ENCODE measurements at places on chromosomes 13 and 19.

DNA sequence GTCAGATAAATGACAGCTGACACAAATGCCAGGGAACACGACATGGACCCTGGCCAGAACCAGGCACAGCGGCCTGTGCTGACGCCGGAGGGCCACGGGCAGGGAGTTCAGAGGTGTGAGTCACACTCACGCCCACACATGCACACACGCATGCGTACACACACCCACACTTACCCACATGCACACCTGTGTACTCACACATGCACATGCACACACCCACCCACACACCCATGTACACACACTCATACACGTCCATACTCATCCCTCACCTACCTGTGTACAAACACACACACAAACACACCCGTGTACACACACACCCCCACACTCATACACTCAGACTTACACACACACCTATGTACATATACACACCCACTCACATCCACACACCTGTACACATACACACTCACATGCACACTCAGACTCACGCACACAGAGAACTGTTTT is 40.4 kb downstream of the MLLT1 start:
- no peak for DNase-seq

DNA sequence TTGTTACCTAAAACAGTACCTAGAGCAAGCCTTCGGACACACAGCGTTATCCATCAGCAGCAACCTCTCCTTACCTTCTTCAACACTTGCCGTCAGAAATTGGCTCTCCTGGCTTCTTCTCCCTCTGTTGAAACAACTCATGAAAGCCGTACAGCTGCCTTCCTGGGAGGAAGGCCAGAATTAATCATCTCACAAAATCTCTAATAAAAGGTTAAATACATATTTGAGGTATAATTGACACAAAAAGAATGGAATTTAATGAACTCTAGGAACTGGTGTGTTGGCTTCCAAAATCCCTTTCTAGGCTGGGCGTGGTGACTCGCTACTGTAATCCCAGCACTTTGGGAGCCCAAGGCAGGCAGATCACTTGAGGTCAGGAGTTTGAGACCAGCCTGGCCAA is 37.3 kb upstream of the GTF2F2 start:
- DNase-seq, result no peak

GRCh38 chr19:23996549-23996948 is 81.9 kb downstream of the ZNF726 start:
- no peak for DNase-seq

GRCh38 chr13:104314926-104315535 is 1248.8 kb upstream of the SLC10A2 start:
- no peak for DNase-seq

- DNase-seq, result peak; percentile 66
These were observed 14.9 kb downstream of the MAP2K2 start for GRCh38 chr19:4108767-4109625.

GRCh38 chr13:86710013-86710412 is 910.8 kb upstream of the SLITRK6 start:
- no peak for DNase-seq

DNA sequence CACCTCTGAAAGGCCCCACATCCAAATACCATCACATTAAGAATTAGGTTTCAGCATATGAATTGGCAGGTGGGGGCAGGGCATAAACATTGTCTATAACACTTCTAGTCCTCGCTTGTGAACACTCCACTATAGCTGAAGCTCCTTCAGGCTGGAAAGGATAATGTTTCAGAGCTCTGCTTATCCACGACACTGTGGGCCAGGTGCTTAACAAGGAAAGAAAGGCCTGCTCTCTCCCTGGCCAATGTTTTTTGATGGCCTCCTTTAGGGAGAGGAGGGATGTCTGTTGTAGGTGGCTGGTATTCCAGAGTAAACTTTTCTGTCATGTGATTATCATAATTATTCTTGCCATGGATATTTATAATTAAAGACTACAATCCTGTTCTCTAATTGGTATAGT is 86.4 kb downstream of the CCNA1 start:
- no peak for DNase-seq

DNA sequence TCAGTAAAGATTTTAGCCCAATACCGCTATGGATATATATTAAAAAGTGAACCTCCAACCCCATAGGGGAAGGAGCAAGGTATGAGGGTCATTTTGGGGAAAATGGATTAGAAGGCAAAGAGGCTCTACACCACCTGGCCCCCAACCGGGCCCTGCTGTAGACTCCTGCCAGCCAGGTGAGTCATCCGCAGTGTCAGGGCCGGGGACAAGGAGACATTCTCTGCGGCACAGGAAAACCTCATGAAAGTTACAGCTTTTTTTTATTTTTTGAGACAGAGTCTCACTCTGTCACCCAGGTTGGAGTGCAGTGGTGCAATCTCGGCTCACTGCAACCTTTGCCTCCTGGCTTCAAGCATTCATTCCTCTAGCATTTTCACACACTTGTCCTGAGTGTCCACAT is 32.0 kb downstream of the ZFR2 start:
- no peak for DNase-seq

DNA sequence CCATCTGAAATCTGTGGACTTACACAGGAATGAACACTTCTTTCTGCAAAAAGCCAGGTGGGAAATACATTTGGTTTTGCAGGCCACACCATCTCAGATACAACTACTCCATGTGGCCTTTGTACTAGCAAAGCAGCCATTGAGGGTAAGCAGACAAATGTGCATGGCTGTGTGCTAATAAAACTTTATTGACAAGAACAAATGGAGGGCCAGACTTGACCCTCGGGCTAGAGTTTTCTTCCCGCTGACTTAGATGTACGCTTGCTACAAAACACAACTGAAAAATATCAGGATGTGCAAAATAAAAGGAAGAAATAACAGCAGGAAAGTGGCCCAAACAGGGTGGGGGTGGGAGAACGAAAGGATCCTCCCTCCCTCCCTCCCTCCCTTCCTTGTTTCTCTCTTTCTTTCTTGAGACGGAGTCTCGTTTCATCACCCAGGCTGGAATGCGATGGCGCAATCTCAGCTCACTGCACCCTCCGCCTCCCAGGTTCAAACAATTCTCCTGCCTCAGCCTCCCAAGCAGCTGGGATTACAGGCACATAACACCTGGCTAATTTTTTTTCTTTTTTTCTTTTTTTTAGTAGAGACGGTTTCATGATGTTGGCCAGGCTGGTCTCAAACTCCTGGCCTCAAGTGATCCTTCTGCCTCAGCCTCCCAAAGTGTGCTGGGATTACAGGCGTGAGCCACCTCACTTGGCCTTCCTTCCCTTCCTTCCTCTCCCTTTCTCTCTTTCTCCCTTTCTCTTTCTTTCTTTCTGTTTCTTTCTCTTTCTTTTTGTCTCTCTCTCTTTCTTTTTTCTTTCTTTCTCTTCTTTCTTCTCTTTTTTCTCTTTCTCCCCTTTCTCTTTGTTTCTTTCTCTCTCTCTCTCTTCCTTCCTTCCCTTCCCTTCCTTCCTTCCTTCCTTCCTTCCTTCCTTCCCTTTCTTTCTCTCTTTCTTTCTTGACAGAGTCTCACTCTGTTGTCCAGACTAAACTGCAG is 29.3 kb downstream of the CCL25 start:
- DNase-seq, result no peak

DNA sequence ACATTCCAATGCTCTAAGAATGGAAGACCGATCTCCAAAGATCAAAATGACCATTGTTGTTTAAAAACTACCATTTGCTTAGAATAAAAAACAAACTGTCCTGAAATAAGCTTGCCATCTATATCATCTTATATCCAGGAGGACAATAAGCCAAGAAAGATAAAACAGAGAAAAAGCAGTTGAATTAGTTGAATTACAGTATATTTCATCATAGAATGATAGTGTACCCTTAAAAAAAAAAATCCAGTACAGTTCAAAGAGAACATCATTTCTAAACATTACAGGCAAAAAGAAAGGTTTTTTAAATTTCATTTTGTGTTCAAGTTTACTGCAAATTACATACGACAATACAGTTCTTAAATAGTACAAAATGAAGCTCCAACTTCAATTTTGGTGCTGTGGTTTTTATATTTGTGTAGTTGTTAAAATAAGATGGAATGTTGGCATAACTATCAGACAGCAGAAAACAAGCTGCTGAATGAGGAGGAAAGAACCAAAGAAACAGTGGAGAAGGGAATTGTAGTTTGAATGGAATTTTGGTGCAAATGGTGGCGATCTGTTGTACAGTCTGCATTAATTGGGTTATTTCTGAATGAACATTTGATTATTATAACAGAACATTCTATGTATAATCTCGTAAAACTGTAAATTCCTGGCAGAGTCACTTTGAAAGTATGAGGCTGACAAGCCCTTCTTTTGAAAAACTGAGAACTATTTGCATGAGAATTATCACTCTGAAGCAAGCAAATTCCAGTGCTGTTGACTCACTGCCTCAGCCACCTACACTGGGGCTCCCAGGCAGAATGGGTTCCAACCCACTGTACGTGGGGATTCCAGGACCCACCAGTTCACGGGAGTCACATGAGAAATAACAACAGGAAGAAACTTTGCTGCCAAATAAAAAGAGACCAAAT is 37.7 kb downstream of the LHFPL6 start:
- DNase-seq, result no peak

DNA sequence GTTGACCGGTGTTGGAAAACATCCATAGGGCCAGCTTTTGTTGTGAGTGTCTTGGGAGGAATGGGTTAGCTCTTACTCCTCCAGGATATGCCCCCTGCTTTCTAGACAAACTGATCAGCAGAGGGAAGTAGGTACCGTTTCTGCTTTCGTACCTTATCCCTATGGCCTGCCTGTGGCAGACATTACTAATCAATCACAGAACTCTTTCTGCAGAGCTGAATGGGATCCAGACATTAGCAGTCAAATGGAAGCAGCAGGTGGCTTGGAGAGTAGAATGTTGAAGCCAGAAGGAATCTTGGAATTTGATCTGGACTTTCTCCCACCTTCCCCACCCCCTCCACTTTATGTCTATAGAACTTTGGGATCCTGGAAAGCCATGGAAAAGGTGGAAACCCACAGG is 17.1 kb downstream of the NWD1 start:
- no peak for DNase-seq

GRCh38 chr19:19597809-19598306 is 20.6 kb downstream of the PBX4 start:
- peak; percentile 4 for DNase-seq

GRCh38 chr19:664913-665443 is 2.0 kb upstream of the RNF126 start:
- DNase-seq, result peak; percentile 51

DNA sequence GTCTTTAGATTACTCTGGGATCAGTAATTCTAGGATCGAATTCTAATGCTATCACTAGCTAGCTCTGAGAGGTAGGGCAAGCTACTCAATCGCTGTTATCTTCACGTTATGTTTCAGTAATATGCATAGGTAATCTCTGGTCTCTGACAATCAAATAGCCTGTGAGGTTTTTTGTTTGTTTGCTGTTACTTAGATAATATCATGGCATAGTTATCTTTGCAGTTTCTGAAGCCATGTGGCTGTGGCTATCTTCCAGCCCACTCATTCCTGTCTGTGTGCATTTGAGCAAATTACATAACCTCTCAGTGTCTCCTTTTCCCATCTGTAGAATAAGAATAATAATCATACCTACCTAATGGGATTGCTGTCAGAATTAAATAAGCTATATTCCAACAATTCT is 330.2 kb downstream of the PCDH9 start:
- no peak for DNase-seq

DNA sequence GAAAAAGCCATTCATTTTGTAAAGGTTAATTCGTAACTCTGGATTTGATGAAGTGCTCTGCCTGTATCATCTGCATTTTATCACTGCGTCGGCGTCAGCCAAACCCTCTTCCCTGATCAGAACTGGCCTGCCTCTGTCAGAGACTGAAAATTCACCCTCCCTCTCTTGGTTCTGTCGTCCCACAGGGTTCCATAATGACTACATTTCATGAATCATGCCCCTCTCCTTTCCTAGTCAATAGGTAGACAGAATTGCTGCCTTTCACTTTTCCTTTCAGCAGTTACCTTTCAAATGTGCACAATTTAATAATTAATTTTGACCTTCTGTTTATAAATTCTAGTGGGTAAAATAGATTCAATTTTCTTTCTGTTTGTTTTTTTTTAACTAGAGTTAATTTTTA is 423.4 kb downstream of the RFC3 start:
- DNase-seq, result no peak

DNA sequence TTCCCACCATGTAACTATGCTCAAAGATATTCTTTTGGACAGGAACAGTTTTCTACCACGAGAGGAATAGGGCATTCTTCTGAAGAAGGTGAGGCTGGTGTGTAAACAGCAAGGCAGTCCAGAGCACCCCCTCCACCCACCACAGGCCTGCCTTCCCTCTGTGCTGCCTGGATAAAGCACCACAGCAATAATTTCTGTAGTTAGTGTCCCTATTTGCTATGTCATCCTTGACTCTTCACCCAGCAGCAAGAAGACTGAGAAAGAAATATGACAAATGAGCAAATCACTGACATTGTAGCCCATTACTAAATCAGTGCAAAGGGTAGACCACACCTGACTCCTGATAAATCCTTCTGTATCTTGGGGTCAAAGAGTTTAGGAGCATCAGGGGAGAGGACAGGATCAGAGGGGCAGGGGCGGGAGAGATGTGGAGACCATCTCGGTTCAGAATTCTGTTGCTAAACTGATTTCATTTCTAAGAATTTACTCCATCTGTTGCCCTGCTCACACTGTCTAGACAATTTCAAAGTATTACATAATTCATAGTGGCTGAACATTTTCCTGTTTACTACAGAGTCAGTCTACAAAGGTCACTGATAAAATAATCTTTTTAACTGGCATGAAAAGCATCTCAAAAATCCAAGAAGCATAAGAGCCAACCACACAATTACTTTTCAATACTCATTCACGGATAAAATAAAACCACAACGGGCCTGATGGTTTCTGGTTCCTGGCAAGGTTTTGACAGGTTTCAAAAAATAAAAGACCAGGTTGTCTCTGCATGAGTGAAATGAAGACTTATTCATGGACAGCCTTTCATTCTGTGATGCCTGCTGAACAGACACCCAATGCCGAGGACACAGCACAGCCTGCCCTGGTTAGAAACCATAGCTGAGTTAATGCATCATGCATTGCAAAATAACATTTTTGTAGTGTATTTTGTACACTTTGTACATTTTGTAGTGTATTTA is 88.4 kb upstream of the IRS2 start:
- no peak for DNase-seq

DNA sequence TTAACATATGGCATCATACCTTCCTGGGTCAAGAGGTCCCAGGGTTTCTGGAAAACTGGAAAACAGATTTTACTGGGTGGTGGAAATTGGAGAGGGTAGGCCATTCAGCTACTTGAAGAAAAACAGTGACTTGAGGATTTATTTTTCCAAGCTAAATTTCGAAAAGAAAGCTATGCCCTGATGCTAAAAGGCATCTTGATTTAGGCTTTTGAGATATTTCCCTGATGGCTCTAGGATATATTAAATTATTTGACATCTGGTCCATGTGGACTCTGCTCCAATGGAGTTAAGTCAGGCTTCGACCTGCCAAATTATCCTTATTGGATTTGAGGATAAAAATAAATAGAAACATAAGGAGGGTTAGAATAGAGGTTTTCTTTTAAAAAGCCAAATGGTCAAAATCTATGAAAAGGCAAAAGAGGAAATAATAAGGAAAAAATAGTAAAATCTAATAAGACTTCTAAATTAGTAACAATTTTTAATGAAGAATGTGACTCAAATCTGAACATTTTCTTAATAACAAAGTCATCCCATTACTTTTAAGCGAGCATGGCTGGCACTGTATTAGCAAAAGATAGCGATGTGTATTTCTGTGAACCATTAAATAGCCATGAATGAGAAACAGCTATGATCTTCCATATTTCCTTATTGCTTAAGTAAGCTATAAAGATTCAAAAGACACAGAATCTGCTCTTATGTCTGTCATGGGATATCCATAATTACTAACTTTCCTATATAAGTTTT is 190.0 kb upstream of the MIR17HG start:
- DNase-seq, result no peak
